ENCODE measurements at places on chromosomes 4 and X.

GRCh38 chr4:149709640-149710039, 106.0 kb downstream of the IQCM start:
- no peak for DNase-seq

DNA sequence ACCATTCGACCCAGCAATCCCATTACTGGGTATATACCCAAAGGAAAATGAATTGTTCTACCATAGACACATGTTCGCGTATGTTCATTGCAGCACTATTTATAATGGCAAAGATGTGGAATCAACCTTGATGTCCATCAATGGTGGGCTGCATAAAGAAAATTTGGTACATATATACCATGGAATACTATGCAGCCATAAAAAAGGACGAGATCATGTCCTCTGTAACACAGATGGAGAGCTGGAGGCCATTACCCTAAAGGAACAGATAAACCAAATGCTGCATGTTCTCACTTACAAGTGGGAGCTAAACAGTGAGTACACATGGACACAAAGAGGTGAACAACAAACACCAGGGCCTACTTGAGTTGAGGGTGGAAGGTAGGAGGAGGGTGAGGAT, 45.1 kb downstream of the SCML2 start:
- DNase-seq = no peak

DNA sequence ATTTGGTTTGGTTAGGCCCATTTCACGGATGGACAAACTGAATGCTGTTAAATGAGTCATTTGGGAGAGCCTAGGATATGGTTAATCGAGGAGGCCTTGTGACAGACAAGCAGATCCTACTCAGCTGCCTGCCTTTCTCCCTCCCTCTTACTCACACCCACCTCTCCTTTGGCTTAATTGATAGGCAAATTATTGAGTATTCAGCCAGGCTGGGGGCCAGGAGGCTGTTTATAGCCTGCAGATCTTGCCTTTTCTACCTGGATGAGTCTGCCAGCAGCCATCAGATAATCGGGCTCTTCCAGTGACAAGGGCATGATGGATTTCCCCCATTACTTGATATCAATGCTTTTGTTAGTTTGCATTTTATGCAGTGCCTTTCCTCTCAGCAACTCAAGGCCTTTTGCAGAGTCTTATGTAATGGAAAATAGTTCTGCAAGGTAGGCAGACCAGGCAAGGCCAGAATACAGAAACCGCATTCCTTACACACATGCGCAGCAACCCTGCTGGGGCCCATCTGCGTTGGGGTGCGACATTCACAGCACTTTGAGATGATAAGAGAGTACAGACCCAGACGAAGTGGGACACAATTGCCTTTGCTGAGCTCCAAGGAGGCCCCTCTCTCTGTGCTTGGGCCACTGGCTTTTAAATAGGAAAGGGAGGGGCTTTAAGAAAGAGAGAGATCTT, 96.2 kb upstream of the ATP6AP2 start:
- DNase-seq = no peak

GRCh38 chr4:6495736-6496135, 23.3 kb upstream of the PPP2R2C start:
- DNase-seq = no peak

DNA sequence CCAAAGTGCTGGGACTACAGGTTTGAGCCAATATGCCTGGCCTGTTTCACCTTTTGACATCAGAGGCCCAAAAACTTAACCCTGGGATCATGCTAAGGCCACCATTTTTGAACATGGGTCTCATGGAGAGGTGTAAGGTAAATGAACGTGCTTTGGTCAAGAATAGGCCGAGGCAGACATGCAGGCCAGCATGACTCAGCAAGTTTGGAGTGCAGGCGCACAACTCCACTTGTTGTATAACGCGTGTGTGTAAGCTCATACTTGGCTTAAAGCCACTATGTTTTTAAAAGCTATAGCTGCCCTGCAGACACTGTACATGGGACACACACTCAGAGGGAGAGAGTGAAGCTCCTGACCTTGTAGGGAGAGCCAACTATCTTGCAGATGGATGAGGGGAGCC, 43.8 kb upstream of the HPSE start:
- no peak for DNase-seq

DNA sequence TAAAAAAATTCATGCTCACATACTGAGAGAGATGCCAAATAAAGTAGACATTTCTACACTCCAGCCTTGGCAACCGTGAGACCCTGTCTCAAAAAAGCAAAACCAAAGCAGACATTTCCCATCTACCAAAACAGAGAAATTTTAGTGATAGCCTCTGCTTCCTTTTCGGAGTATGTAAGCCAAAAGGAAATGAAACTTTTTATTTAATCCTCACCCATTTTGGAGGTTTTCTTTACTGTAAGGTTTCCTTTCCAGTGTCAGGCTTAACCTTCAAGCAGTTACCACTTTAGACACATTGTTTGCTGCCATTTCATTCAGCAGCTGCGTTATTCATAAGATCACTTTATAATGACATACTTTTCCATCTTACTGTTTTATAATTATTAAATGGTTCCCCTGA, 15.9 kb downstream of the ADD1 start:
- DNase-seq = no peak

- no peak for DNase-seq
These were observed 173.4 kb upstream of the RAI2 start for GRCh38 chrX:18034504-18034903.

GRCh38 chr4:2647403-2648158, 108.6 kb downstream of the TNIP2 start:
- DNase-seq = no peak

GRCh38 chr4:797066-797465, 28.9 kb downstream of the CPLX1 start:
- DNase-seq = no peak

DNA sequence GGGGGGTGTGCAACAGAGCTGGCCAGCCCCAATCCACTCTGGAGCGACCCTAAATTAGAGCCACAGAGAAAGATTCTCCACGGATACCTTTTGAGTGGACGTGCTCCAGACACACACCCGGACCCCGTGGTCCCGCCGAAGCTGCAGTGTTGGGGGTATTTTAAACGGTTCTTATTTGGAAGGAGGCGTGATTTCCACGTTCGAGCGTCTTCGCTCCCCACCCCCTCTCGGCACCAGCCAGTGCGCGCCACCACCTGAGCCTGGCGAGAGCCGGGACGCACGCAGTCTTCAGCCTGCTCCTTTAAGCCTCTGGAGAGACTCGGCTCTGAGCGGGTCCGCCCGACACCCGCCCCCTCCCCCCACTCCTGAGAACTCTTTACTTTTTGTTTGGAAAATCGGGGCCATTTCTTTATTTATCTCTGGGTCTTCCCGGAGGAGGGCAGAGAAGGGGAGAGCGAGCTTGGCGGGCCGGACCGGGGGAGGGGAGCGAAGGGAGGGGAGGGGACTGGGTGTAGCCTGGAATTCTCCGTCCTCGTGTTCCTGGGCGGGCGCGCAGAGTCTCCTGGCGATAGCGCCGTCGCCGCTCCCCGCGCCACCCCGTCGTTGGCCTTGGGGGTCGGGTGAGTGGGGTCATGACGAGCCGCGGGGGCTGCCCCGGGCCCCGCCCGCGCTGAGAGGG, 668 bp upstream of the PTCHD1 start:
- no peak for DNase-seq

DNA sequence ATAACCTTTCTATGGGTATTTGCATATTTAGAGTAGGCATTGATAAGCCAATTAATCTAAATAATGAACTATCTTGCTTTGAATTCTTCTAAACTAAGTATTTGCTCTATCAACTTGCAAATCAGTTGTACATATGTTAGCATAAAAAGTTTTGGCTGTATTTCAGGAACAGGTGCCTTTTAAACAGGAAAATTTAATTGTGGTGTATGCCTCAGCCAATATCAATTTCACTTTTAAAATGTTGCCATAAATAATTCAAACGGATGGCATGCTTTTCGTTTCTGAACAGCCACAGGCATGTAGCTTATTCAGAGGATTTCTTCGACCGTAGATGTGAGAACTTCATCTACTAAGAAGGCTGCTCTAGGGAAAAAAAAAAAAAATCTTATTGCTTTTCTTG, 99.9 kb downstream of the DCLK2 start:
- no peak for DNase-seq

- no peak for DNase-seq
These were observed 476.3 kb upstream of the RPS6KA3 start for GRCh38 chrX:20743046-20743445.

GRCh38 chrX:128739539-128739938, 687.3 kb upstream of the ACTRT1 start:
- no peak for DNase-seq

DNA sequence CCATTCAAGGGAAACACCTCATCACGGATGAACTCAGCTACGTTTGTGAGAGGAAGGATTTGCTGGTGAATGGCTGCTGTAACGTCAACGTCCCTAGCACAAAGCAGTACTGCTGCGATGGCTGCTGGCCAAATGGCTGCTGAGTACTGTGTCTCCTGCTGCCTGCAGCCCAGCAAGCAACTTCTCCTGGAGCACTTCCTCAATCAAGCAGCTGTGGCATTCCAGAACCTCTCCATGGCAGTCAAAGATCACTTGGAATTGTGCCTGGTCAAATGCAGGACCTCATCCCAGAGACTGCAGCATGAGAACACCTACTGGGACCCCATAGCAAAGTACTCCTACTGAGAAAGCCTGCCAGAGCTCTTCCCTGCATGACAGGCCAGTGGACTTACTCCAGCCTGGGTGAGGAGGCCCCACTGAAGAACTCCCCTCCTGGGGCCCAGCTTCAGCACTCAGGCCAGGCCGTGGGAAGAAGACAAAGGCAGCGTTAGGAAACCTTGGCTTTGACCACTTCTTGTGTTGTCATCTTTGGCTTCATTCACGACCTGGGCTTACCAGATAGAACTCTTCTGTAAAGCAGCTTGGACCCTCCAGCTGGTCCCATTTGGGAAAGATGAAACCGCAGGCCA, 244.3 kb downstream of the RBMX2 start:
- DNase-seq = no peak

DNA sequence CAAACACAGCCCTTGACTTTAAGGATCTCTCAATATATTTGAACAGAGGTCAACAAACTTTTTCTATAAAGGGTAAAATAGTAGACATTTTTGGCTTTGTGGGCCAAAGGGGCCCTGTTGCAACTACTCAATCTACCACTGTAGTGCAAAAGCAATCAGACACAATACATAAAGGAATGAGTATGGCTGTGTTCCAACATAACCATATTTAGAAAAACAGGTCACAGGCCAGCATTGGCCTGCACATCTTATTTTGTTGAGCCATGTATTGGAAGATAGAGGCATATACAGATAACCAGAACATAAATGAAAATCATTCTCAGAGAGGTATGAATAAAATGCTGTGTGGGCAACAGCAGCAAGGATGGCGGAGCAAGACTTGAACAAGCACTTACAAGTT, 49.8 kb downstream of the MID1 start:
- no peak for DNase-seq

DNA sequence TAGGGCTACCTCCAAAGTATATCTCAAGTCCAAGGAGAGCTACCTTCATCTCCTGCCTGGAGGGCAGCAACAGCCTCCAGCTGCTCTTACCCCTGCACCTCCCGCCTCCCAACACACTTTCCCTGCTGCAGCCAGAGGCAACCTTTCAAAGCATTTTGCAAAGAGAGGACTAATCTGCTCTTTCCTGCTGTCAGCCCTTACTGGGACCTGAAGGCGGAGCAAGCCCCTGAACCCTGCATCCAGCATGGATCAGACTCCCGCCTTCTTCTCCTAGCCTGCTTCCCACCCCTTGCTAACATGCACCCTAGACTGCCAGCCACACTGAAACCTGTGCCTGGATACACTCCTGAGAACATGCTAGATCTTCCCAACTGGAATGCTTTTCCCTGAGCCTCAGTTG, 37.7 kb upstream of the VMA21 start:
- DNase-seq = no peak

- DNase-seq = peak; percentile 27
These were observed 242.1 kb downstream of the ADAMTS3 start for GRCh38 chr4:72326692-72327632.

- DNase-seq = peak; percentile 0
These were observed 30.6 kb downstream of the LONRF3 start for GRCh38 chrX:119004920-119005524.

GRCh38 chr4:20395160-20395773, 143.6 kb downstream of the SLIT2 start:
- DNase-seq = no peak

DNA sequence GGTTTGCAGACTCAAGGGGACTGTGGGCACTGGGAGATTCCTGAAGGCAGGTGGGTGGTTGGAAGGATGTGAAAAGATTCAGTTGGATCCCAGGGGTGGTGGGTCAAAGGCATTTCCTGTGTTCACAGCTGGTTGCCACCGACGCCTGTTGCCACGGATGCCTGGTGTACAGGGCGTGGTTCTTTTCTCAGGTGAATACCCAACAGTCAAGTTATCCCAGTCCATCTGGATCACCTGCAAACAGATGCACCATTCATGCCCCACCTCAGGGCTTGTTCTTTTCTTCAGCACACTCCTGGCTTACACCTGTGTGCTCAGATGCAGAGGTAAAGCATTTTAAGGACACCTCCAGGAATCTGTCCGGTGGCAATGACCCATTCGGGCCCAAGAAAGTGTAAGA, 55.8 kb upstream of the SHOX start:
- DNase-seq = no peak

GRCh38 chr4:54898656-54899340, 226.6 kb downstream of the KDR start:
- no peak for DNase-seq

DNA sequence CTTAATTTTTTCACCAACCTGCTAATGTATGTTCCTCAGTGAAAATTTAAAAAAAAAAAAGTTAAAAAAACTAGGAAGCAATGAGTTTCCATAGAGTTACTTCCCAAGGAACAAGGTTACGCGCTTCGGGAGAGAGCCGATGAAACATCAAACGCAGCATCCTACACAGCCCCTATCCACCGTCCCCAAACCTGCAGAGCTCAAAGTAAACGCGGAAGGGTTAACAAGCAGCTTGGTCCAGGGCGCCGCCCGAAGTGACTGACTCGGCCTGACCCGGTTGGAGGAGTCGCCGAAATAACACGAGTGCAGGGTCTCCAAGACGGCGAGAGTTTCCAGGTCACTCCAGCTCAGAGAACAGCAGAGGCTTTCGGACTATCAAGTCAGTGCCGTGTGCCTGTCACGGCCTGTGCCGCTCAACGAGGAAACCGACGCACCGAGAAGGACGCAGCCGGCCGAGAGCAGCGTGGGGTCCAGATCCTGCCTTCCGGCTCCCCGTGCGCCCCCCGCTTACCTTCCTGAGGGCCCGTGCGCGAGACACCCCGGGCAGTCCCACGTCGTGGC, 512 bp downstream of the NOP14 start:
- DNase-seq = no peak

GRCh38 chrX:145502670-145503069, 255.4 kb downstream of the SPANXN1 start:
- no peak for DNase-seq

GRCh38 chr4:22857411-22857810, 164.7 kb downstream of the GBA3 start:
- DNase-seq = no peak

- DNase-seq = peak; percentile 56
These were observed 74.7 kb downstream of the PAQR3 start for GRCh38 chr4:78864405-78865024.

Data from SHP77 treated with DMSO at 0.1 percent for 48 hours (cell line).